ENCODE measurements at places on chromosomes 16 and 17. TPM values are rescaled to one million over a fixed set of nuclear protein-coding genes. Genes with fewer than 3 reads are reported as not detected.

GRCh38 chr17:50188531-50188920 lies 12.9 kb downstream of the COL1A1 start:
- no peak for DNase-seq

DNA sequence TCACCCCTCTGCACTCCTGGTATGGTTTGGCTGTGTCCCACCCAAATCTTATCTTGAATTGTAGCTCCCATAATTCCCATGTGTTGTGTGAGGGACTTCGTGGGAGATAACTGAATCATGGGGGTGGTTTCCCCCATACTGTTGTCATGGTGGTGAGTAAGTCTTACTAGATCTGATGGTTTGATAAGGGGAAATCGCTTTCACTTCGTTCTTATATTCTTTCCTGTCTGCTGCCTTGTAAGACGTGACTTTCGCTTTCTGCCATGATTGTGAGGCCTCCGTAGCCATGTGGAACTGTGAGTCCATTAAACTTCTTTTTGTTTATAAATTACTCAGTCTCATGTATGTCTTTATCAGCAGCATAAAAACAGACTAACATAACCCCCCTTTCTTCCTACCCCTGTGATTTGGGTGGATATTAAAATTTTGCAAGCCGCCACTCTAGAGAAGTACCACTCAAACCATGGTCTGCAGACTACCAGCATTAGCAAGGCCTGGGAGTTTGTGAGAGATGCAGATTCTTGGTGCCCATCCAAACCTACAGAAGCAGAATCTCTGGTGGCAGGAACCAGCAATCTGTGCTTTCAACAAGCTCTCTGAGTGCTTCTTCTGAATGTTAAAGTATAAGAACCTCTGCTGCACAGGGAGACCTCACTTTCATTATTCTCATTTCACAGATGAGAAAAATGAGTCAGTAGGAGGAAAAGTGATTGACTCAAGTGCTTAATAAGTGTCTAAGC lies 999.5 kb upstream of the EEF2KMT start:
- DNase-seq = no peak

DNA sequence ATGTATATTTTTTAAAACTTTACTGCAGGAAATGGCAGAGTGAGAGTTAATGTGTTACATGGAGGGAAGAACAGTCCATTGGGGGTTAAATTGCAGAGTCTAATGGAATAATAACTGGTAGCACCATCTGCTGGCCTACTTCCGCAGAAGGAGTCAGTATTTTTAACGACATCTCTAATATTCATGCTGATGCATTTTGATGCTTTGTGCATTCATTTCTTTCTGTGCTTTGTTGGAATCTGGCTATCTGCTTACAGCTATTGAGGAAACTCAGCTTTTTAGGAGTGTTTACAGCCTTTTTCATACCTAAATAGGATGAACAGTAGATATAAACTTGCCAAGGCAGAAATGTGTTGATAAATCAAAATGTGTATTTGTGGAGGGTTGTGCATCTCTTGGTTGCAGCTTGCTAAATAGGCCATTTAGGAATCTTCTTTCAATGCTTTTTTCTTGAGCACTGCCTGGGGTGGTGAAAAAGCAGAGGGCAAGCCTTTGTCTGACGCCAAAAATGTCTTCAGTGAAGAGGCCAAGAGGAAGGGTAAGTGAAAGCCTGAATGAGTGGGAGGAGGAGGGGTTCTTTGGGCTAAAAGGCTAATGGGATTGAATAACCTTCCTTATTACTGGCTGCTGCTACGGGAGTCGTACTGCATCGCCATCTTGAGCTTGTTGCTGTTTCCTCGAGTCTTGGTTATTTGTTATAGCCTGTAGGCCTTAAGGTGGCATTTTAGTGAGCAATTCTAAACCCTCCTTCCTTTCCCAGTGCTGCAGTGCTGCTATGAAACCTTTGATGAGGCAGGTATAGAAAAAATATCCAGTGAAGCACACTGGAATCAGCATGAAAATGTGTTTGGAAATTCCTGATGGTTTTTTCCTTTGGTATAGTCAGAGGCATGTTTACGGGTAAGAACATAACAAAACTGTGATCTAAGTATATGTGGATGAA lies 153.3 kb downstream of the CHD9 start:
- DNase-seq = peak; percentile 96

DNA sequence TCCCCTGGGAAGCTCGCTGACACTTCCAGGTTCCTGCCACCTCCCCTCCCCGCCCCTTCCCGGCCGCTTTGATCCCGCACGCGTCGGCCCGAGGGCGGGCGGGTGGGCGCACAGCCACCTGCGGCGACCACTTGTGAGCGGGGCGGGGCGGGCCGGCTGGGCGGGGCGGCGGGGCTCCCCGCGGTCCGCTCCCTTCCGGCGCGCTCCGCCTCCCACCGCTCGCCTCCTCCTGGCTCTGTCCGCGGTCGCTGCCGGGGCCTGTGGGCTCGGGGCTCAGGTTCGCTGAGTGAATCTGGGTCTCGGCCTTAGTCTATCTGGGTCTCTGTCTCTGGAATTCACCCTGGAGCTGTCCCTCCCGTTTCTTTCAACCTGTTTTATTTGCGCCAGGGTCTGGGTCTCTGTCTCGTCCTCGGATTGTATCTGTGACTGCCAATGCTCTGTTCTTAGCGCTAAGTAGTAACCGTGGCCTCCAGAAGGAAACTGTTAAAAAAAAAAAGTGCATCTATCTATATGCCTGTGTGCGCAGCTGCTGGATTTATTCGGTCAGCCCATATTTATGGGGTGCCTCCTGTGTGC lies 2.7 kb upstream of the HES7 start:
- DNase-seq = peak; percentile 47

Gene SLC38A8
- not detected for total RNA-seq

DNA sequence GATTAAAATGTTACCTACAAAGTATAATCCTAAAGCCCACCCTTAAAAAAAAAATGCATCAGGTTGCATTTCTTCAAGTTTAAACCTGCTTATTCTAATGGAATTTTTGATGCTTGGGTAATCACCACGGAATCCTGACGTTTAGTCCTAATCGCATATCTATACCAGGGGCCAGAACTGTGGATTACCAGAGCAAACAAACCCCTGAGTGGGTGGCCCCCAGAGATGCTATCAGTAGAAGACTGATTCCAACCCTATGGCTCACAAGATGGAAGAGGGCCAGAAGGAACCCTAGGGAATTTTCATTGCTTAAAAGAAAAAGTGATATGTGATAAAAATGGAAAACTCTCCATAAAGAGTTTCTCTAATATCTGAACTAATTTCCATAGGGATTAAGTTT lies 152.2 kb upstream of the NOG start:
- peak; percentile 70 for DNase-seq

Gene CACNG5
- total RNA-seq = not detected

Gene CHST5
- total RNA-seq = 1.4 TPM

GRCh38 chr16:23408823-23409298 lies 44.1 kb downstream of the COG7 start:
- peak; percentile 46 for DNase-seq

DNA sequence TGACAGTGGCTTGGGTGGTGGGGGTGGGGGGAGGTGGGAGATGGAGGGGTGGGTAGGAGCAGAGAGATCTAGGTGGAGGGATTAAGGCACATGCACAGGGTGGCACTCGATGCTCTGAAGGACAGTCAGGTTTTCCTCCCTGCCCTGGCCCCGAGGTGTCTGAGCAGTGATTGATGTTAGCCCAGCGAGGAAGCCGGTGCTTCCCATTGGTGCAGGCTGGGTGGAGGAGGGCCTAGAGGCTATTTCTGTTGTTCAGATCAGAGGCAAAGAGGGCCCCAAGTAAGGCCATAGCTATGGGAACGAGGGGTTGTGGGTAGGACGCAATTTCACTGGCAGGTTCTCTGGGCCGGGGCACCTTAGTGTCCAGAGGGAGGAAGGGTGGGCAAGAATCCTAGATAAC lies 23.1 kb downstream of the CACNA1G start:
- peak; percentile 51 for DNase-seq

DNA sequence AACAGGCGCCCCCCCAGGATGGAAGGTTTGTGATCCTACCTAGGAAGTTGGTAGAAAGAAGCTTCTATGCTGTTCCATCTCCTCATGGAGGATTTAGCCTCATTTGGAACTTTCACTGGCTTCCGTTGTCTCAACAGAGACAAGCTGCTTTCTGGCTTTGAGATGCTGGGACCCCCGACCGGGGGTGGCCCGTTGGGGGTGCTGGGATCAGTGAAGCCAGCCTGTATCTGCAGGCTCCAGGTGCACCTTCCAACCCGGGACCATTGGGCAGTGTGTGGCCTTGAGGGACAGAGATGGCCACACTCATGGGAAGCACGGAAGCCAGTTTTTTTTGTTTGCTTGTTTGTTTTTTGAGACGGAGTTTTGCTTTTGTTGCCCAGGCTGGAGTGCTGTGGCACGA lies 15.4 kb downstream of the CIBAR2 start:
- DNase-seq = no peak

- no peak for DNase-seq
Observed at GRCh38 chr16:80012586-80012985, 412.0 kb upstream of the MAF start.

Gene ARL17B
- total RNA-seq = 1.7 TPM

Gene ZP2
- total RNA-seq = not detected

GRCh38 chr16:21301168-21301894 lies 23.2 kb upstream of the CRYM start:
- DNase-seq = peak; percentile 79

GRCh38 chr16:89864527-89864820 lies 8.9 kb upstream of the TCF25 start:
- no peak for DNase-seq

GRCh38 chr17:40646791-40647623 lies 611 bp downstream of the SMARCE1 start:
- no peak for DNase-seq

Gene FCSK
- 6.5 TPM for total RNA-seq

- DNase-seq = no peak
Observed at GRCh38 chr16:69100071-69100691, 5.3 kb upstream of the HAS3 start.

Gene OTOA
- total RNA-seq = 1.4 TPM

- no peak for DNase-seq
Observed at GRCh38 chr17:28509789-28510188, 3.6 kb downstream of the FOXN1 start.

Gene PPM1E
- 1.7 TPM for total RNA-seq

GRCh38 chr16:66515596-66516508 lies 34.1 kb downstream of the TK2 start:
- peak; percentile 30 for DNase-seq

Gene WFDC1
- total RNA-seq = 334 TPM

DNA sequence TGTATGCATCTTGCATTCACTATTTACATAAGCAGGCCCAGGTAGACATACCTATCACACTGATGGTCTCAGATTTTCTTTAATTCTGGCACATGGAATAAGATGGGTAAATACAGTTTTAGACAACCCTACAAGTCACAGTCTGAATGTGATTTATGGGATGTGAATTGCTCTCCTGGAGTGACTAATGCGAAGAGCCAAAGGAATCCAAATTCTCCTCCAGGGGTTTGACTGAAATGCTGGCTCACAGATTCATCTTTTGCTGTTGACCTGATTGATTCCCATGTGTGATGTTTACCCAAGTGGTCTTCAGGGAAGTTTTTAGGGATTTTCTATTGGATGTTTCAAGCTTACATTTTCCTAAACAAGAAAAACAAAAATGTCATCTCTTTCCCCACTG lies 277.9 kb upstream of the MON1B start:
- no peak for DNase-seq

DNA sequence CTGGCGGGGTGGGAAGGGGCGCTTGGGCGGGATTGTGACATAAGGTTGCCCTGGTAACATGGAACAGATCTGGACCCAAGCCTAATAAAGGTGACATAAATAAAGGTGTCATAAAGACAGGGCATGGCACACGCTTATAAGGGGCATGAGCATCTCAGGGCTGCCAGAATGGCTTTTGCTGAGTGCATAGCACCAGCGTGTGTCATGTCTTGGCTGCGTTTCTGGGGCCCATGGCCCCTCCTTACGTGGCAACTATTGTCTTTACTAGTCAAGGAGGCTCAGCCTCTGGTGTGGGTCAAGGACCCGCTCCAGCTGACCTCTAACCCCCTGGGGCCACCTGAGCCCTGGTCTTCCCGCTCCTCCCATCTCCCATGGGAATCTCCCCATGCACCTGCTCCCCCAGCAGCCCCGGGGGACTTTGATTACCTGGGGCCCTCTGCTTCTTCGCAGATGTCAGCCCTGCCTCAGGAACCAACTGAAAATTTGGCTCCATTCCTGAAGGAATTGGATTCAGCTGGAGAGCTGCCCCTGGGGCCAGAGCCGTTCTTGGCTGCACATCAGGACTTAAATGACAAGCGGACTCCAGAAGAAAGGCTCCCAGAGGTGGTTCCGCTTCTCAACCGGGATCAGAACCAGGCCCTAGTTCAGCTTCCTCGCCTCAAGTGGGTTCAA lies 13.9 kb downstream of the LRRC37B start:
- DNase-seq = no peak

DNA sequence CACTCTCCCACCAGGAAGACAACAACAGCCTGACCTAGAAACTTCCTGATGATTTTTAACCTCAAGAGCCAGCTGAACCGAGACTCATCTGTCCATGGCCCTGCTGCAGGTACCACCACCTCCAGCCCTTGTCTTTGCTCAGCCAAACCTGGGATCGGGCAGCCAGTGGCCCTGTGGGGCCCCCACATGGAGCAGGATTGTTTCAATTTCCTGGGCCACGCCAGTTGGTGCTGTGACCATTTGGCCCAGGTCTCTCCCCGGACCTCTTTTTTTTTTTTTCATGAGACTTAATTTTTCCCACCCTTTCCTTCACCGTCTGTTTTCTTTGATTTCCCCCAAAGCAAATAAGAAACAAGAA lies 8.3 kb upstream of the HOXB2 start:
- DNase-seq = no peak

DNA sequence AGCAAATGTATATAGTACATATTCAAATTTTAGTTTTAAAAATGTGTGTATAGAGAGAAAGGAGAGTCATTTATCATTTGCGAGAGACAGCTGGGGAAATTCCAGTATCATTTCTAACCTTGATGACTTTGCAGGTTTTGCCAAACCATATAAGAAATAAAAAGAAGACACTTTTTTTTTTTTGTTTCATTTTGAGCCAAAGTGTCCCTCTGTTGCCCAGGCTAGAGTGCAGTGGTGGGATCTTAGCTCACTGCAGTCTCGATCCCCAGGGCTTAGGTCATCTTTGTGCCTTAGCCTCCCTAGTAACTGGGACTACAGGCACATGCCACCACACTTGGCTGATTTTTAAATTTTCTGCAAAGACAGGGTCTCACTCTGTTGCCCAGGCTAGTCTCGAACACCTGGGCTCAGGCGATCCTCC lies 38.4 kb upstream of the VWA3A start:
- DNase-seq = no peak

DNA sequence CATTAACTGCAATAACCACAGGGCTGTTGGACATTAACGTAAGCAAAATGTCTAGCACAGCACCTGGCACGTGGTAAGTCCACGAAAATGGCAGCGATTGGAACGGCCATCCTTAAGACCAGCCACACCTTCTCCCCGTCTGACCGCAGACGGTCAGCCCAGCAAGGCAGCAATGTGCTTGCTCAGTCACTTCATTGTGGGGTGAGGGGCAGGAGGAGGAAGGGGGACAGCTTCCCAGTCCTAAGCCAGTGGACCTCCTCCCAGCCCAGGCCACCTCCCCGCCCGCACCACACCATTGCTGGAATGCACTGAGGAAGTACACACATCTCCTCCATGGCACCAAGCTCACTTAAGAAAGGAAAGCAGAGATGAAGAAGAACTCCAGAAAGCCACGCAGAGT lies 8.6 kb upstream of the MYLK3 start:
- peak; percentile 11 for DNase-seq

Gene ESRP2
- total RNA-seq = 1.9 TPM

Gene MYO1C
- 90.5 TPM for total RNA-seq

All from umbilical cord (tissue), 2 donors.